RWPE2 (cell line): ENCODE measurements at places on chromosomes 11 and 22.

DNA sequence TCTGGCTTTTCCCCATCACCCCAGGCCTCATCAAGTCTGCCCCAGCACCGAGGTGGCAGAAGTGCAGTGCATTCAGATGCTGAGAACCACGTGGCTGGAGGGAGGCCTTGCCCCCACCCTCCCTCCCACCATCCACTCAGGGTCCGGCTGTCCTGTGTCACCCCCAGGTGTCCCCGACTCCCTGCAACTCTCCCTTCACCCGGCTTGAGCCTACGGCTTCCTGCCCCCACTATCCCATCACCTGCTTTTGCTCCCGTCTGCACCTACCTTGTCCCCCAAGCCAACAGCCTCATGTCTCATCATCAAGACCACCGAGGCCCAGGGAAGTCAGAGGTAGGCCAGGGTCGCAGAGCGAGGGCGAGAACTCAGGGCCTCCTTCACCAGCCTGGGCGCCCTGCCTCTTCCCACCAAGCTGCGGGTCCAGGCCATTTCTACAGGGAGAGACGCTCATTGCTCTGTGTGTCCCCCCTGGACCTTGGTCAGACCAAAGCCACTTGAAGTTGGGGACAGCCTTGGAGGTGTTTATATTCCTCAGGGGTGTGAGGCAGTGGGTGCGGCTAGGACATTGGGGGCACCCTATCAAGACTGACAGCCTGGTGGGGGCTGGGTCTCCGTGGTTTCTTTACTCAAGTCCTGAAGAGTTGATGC, 66.2 kb upstream of the CCND1 start:
- DNase-seq = no peak

GRCh38 chr11:67651976-67652781, 1.6 kb upstream of the ACY3 start:
- DNase-seq = no peak

- DNase-seq = no peak
Measured at GRCh38 chr11:94599510-94599909, 32.3 kb downstream of the PIWIL4 start.

DNA sequence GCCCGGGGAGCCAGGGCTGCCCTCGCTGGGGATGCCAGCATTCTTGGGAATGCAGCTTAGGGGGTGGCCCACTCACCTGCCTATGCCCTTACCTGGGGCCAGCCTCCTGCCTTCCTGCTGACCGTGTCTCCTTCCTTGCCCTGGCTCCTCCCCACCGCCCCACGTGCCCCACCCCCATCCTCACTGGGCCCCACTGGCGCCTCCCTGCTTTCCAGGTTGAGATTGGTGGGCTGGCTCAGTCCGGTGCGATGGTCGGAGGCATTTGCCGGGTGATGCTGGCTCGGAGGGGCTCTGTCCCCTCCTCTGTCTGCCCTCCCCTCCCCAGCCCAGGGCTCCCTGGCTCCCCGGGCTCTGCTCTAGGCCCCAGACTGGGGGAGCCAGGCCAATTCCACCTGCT, 34.1 kb upstream of the GRAMD4 start:
- DNase-seq = no peak

- DNase-seq = no peak
Measured at GRCh38 chr11:20464518-20464917, 77.0 kb downstream of the PRMT3 start.

DNA sequence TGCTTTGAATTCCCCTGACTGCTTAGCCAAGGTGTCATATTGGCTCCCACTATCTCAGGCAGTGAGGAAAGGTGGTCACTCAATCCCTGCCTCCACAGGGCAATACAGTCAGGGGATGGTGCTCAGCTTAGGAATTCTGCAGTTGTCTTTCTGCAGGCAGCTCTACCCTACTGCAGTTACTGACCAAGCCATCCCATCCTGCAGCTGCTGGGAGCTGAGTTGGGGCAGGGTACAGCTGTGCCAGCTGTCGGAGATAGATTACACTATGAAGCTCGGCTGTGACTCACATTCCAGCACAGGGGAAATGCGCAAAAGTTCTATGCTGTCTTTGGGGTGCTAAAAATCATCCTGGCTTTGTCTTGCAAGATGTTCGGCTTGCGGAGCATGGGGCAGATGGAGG, 4.4 kb upstream of the DAGLA start:
- no peak for DNase-seq

- no peak for DNase-seq
Measured at GRCh38 chr22:40560551-40560950, 76.0 kb downstream of the MRTFA start.

DNA sequence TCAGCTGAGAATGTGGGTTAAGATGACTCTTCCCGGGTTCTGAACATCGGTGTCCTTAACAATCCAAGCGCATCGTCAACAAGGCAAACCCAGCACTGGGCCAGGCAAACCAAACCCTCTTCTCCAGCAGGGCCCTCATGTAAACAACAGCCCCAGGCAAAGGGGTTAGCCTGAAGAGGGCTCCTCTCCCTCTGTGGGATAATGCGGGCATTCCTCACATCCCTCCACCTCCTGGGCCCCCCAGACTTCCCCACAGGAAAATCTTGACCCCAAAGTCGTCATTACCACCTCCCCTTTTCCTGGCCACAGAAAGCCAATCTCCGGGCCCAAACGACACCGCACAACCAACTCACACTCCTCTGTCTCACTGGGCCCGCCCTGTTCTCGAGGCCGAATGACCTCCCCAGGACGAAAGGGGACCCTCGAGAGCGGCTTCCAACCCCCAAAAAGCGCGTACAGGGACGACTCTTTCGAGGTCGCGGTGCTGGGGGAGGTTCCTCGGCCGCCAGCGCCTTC, 566 bp downstream of the DDB1 start:
- no peak for DNase-seq

DNA sequence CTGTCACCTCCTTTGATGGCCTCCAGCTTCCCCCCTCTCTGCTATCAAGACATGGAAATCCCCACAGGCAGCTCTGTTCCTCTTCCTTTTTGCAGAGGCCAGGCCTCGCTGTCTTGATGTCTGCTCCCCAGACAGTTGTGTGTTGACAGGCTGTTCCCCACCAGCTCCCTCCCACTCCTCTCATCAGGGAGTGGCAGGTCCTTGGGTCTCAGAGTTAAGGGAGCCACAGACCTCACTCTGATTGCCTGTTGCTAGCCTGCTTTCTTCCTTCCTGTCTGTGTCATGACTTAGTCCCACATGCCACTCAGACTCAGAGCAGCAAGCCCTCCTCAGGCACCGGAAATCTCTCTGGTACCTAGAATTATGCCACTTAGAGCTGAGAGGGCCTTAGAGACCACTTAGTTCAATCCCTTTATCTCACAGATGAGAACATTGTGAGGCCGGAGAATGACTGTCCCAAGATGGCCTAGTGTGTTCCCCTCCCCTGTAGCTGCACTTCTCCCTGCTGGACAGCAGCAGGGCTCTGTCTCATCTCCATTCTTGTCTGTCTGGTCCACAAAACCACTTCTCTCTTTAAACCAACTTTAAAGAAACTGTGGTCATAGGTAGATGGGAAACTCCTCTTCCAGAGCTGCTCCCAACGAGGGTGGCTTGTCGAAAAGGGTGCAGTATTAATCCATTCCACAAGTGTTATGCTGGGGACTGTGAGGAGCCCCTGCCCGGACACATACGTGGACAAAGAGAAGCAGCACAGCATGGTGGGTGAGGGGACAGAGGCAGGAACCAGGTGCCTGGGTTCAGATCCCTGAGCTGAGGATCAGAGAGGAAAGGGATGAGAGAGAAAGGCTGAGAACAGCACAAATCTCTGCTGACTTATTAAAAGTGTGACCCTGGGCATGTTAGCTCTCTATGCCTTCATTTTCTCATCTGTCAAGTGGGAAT, 4.2 kb downstream of the AMPD3 start:
- DNase-seq = no peak
